AML-193 (cell line): ENCODE measurements at places on chromosomes 5 and 9.

DNA sequence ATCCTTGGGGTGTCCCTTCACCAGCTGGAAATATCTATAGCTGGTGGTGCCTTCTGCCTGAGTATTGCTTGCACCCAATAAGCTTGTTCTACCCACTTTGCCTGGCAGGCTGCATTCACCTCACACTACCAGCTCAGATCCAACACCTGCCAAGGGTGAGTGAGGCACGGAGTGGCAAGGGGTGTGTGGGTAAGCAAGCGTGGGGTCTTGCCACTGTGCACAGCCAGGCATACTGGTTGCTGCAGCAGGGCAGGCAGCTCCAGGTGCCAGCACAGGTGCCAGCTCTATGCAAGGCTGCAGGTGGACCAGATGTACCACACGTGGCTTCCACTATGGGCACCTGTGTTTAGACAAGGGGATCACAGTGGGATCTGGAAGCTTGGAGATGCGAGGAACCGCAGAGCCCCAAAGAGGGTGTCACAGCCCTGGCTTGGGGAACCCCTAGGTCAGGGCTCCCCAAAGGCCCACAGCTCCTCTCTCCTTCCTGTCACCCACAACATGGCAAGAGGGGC is 167.7 kb upstream of the MRPS30 start:
- DNase-seq: no peak

DNA sequence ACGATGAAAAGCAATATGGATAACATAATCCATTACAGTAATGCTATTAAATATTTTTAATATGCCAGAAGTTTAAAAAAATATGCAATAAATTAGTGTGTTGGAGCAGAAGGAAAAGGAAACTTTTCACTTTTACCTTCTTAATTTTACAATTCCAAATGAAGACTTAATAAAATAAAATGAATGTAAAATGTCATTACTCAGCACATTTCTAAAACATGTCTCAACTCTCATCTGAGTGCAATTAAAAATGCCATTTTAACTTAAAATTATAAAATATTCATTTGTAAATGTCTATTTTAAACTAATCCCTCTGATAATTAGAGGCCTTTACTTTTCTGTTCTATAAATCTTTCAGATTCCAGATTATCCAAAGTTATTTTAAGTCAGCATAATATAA is 733.4 kb downstream of the DNAH5 start:
- DNase-seq: no peak

- no peak for DNase-seq
Observed at GRCh38 chr5:80569961-80570786, at the start of gene ANKRD34B. Gene ANKRD34B (minus strand): TSS chr5:80570280. CDS start chr5:80560019, 10,261 bp downstream.

DNA sequence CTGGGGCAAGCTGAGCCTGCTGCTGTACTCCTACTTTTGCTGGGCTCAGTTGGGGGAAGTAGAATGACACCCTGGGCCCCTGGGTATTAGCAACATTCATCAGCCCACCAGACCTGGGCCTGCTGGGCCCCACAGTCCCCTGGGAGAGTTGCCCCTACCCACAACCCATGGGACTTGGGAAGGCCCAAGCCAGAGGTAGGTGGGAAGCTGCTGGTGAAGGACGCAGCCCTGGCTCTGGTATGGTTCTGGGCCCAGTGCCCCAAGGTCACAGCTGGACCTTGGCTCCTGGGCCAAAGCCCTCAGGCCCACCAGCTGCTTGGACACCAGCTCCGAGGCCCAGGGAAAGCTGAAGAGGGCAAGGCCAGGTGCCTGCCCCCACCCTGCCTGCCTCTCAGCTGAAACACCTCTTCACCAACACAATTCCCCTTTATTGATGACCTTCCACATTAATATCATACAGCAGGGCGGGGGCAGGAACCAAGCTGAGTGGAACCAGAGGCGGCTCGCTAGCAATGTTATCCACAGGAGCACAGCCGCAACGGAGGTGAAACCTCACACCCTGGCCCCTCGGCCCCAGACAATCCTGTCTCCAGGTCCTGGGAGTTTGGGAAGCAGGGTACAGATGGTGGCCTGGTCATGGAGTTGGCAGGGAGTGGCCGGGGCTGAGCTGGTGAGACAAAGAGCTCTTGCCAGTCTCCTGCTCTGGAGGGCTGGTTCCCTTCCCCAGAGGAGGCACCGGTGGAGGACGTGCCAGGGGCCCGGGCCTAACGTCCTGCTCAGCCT is 13.7 kb downstream of the DOLPP1 start:
- DNase-seq: no peak

GRCh38 chr5:38500573-38501260 is 55.7 kb downstream of the LIFR start:
- no peak for DNase-seq

DNA sequence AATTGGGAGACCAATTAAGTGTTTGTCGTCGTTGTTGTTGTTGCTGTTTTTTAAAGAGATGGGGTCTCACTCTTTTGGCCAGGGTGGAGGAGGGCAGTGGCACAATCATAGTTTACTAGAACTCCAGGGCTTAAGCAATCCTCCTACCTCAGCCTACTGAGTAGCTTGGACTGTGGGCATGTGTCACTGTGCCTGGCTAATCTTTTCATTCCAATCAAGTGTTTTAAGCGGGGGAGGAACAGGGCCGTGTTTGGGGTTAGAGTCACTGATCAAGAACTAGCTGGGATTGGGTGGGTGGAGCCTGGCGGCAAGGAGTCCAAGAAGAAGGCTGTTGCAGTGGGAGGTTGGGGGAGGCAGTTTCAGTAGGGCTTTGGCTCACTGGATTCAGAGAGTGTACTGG is 13.8 kb downstream of the SNX30 start:
- no peak for DNase-seq

DNA sequence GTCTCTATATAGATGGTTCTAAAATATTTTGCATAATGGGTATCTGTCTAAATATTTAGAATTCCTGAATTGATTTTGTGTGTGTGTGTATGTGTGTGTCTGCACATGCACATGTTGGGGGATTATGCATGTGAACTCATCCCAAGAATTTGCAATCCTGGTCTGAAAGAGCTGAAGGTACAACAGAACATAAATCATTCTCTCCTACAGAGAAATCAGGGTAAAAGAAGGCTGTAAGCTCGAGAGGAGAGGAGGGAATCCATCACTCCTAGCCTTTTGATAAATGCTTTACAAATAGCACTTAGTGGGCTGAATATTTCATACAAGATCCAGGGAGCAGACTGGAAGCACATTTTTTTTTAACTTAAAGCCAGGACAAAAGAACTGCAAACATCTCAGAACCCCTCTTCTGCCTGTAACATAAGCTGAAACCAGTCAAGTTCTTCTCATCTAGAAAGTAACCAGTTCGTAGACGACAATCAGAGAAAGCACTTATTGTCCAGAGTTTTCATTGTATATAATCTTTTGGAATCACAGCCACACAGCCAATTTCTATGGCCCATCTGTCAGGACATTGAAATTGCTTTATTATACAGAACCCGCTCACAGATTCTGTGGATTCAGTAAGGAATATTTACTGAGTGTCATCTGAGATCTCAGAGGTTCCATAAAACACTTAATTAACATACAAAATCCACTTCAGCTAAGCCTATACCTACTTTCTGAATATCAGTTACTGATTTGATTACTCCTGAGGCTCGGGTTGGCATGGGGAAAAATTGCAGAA is 541.4 kb upstream of the ZNF462 start:
- no peak for DNase-seq

DNA sequence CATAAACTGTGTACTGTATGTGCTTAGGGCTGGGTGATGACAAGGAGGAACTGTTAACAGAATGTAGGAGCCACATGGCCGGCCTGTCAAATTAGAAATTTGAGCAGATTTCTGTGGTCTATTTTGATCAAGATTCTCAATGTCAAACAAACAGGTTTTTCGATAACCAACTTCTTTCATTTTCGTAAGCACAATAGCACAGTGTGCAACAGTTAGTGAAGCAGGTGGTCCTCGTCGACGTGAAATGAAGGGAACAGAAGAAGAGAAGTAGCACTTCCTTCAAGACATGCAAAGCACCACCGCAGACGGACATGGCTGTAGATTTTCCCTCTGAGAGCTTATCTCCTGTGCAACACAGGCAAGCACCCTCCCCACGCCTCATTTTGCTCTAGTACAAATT is 252.1 kb downstream of the CRB2 start:
- no peak for DNase-seq

DNA sequence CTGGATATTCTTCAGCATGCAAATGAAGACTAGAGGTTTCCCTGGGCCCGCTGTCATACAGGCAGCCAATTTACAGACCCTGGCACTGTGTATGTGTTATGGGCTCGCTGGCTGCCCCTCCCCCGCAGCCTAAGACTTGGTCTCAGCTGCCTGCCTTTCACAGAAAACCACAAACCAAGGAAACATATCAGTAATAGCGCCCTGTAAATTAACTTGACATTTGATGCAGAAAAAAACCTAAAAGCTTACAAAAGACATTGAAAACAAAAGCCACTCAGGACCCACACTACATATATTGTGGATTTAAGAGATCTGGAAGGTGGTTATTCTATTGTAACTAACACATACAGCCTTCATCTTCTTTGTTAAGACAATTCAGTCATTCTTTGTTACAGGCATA is 287.0 kb upstream of the TMEM161B start:
- no peak for DNase-seq

DNA sequence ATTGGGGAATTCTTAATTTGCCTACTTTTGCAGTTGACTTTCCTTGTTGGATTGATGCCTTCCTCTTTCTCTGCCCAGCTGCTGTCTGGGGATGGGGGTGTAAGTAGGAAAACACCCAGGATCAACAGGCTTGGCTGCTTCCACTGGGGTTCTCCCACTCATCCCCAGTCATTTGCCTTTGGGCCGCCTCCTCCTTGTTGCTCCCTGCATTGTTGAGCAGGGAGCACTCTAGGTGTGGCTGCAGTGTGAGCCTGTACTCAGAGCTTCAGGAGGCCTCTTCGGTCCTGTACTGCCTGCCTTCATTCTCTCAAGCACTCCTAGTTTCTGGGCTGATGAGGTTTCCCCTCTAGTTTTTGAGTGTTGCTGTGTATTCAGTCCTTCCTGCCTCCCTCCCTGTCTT is 12.1 kb downstream of the RHOBTB3 start:
- DNase-seq: no peak

GRCh38 chr5:148805326-148806290 is 20.8 kb upstream of the ADRB2 start:
- DNase-seq: peak; percentile 98

GRCh38 chr5:15966651-15967050 is 212.9 kb downstream of the MARCHF11 start:
- DNase-seq: no peak

DNA sequence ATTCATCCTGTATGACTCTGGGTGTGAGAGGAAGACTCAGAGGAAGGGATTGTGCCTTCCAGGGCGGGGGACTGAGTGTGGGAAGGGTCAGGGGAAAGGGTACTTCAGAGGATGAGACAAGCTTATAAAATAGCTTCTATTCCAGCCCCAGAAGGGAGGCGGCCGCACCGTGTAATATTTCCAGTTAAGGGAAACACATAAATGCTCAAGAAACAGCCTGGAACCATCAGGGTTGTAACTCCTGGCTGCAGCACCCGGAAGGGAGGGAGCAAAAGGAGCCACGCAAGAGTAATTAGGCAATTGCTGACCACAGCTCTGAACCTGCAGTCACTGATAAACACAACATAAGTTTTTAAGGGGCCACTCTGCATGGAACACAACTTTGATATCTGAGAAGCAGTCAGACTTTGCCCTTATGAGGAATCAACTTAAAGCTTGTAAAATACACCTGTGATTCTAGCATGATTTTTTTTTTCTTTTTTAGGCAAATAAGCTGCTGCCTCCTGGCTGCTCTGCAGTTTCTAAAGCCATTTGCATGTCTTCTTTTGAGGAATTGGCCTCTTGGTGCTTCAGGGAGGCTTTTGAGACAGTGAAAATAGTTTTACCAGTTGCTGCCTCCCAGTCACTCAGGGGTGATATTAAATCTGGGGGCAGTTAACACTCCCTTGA is 382.7 kb downstream of the ENC1 start:
- DNase-seq: peak; percentile 67

DNA sequence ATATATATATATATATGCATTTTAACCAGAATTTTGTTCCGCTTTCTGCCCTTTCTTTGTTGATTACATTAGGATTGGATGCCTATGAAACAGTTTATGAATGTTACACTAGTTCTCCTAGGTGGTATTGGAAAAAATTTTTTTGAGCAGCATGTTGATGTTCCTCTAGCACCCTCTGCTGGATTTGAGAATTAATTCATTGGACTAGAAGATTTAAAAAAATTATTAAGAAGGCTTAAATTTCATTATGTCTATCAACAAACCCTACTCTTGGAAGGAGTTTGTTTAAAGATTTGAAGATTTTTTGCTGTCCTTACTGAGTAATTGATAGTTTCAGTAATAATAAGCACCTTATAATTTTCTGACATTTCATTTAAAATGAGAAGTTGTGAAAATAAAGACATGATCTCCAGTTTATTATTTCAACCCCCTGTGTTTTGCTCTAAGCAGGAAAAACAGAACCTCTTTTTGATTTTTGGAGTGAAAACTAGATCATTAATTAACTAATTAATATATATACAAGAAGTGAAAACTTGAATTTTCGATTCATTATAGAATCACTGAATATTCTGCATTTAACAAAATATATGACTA is 89.6 kb downstream of the CCDC171 start:
- peak; percentile 72 for DNase-seq

- DNase-seq: no peak
Observed at GRCh38 chr5:7047511-7048261, 334.5 kb downstream of the TENT4A start.

GRCh38 chr5:138506370-138507306 is 36.4 kb downstream of the ETF1 start:
- DNase-seq: no peak

GRCh38 chr5:81768935-81769452 is 18.1 kb upstream of the SSBP2 start:
- no peak for DNase-seq

DNA sequence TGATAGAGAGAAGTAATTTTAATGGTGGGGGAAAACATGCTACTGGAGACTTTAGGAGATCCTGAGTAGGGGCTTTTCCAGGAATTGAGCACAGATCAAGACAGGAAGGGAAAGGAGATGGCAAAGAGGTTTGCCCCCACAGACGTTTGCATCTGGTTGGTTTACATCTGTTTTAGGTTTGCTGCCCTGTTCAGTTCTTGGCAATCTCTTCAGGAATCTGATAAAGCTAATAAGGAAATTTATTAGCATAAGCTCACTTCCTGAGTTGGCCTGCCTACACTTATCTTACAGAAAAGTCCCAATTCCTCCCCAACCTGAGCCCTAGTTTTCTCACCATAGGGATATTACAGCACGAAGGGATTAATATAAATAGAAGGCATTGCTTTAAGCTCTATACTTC is 3.4 kb upstream of the CFAP95 start:
- no peak for DNase-seq

DNA sequence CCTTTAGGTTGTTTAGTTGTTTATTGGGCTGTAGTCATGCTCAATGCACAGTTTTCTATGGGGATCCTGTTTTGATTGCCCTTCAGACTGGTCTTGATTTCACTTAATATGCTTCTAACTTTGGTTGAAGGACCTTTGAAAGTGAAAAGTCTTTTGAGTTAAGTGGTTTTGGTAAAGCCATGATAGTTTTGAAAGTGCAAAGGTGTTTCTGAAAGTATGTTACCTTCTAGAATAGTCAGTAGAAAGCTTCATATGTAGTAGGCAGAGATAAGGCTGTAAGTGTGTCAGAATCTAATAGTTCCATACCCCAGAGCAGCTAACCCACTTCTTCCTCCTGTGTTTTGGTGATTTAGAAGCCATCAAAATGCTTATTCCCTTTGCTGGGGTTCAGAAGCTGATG is 46.1 kb downstream of the RASGRF2 start:
- no peak for DNase-seq

GRCh38 chr5:113519412-113519811 is 5.9 kb downstream of the YTHDC2 start:
- DNase-seq: no peak

- no peak for DNase-seq
Observed at GRCh38 chr9:126421567-126422428, 95.2 kb downstream of the MVB12B start.
